ENCODE measurements at places on chromosomes 12 and 14.

DNA sequence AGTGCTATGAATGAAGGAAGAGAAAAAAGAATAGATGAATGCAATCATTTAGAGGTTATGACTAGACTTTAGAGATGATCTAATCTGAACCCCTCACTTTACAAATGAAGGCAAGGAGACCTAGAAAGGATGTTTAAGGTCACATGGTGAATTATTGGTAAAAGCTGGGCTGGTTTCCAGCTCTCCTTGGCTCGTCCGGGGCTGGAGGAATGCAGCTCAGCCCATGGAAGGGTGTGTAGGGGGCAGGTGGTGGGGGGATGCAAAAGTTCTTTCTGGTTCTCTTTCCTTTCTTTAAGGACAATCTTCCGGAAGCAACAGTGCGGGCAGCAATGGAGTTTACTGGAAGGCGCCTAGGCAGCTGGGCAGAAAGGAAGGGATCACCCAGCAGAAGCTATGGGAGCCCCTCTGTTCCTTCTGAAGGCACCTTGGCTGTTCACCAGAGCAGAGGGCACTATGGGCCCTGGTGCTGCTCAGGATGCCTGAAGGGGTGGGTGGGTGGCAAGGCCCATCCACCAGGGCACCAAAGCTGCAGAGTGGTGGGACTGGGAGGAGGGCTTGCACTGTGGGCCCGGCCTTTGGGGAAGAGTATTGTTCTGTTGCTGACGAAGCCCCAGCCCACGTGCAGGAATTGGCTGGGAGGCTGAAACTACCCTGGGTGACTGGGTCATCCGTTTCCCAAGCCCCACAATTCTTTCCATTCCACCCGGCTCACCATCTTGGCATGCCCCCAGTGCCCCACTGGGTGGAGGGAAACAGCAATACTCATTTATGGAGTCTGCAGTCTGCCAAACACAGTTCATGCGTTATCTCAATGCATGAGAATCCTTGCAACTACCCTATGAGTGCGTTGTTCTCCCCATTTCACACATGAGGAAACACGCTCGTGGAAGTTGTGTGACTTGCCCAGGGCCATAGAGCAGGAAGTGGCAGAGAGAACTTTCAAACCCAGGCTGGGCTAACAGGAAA, 78.2 kb downstream of the IRF2BPL start:
- DNase-seq: no peak

DNA sequence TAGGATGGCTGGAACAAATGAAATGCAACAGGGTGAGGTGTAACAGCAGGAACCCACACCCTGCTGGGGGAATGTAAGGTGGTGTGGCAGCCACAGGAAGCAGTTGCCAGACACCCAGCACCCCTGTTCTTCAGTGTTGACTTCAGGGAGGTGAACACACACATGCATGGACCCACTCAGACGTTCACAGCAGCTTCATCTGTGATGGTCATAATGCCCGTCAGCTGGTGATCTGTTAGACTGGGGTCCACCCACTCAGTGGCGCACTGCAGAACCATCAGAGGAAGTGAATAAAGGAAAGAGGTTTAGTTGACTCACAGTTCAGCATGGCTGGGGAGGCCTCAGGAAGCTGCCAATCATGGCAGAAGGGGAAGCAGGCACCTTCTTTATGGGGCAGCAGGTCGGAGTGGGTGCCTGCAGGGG, 22.7 kb upstream of the TEX22 start:
- no peak for DNase-seq

GRCh38 chr12:68469113-68469512, 137.0 kb upstream of the MDM1 start:
- no peak for DNase-seq

GRCh38 chr12:14563046-14563445, 4.6 kb downstream of the PLBD1 start:
- DNase-seq: no peak

DNA sequence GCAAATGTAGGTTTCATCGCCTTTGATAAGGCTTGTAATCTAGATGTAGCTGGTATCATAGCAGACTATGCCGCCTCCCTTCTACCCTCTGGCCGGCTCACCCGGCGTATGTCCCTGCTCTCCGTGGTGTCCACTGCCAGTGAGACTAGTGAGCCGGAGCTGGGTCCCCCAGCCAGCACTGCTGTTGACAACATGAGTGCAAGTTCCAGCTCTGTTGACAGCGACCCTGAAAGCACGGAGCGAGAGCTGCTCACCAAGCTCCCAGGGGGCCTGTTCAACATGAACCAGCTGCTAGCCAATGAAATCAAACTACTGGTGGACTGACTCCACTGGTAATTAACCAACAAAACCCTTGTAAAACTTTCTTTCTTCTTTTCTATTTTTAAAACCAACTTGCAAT, 49.0 kb upstream of the A2ML1 start:
- DNase-seq: no peak

- DNase-seq: no peak
Measured at GRCh38 chr14:105836730-105837129, 310.3 kb downstream of the TMEM121 start.

- no peak for DNase-seq
Measured at GRCh38 chr12:95185854-95186253, 31.4 kb downstream of the FGD6 start.

GRCh38 chr12:49288412-49288853, 6.5 kb upstream of the PRPH start:
- no peak for DNase-seq

DNA sequence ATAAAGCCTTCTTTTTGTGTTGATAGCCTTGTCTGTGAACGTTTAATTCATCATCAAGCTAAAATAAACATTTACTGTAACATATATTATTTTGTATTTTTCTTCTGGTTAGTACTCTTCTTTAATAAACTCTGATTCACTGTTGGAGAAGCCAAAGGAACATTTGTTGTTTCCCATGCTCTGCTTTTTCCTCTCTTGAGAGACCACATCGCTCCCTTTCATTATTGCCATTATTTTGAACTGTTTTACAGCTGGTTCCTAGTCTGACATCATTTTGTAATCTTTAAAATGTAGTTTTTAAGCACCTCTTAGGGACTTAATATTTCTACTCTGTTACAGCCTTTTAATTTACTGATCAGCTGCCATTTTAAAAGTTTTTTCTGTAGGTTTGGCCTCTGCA, 301.8 kb downstream of the NPAS3 start:
- DNase-seq: no peak

DNA sequence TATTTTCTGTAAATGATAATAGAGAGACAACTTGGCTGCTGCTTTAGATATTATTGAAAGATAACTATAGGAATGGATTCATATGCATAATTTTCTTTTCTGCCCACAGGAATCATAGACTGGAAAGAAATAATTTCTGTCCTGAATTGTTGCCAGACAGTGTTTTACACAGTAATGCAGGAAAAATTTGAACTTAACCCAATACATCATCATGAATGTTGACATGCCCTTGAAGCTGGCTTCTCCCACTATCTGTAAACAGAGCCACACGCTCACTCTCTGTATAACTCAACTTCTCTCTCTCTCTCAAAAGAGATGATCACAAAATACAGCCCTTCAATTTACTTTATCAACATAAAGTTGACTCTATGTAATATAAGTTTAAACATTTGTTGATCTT, 56.6 kb downstream of the PAX9 start:
- no peak for DNase-seq
